ENCODE measurements at places on chromosomes 7 and 10.

DNA sequence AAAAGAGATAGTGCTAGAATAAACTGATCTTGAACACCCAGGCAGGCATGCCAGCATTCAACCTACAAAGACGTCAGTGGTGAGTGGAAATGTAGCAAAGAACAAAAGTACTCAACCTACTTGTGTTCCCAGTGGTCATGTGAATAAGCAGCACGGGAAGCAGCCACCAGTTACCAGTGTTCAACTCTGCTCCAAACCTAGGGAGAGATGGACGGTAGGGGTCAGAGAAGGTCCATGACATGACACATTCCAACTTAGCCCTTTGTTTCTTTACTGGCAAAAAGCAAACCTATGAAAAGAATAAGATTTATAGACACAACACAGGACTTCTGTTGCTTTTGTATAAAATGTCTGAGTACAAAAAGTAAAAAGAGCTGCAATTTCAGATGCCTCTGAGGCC lies 511.4 kb downstream of the XPNPEP1 start:
- peak; percentile 13 for DNase-seq

DNA sequence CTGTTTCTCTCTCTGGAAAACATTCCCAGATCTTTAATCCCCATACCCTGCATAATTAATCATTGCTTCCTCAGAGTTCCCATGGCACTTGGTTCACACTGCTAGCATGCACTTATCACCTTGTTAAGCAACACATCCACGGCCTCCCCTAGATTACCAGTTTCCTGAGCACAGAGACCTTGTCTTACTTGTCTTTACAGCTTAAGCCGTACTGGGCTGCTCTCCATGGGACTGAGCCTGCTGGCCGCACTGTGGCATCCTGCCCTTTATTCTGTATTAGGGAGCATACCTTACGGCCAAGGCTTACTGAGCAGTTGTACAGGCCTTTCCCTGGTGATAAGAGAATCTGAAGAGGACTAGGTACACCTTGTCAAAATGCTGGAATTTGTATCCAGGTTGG lies 190.2 kb downstream of the REEP3 start:
- no peak for DNase-seq

DNA sequence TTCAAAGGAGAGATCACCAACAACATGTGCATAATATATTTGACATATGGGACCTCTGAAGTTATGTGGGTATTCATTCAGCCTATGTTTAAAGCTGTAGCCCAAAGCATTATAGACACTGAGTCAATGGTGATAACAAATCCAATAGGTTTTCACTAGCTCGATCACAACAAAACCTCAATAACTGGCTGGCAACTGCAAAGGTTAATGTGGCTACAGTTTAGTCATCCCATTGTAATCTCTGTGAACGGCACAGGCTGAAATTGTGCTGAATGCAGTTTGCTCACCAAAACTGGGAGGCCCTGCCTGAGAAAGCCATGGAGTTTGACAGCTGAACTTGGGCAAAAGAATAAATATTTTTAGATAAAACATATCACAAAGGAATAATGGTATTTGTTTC lies 152.4 kb upstream of the ADO start:
- no peak for DNase-seq

DNA sequence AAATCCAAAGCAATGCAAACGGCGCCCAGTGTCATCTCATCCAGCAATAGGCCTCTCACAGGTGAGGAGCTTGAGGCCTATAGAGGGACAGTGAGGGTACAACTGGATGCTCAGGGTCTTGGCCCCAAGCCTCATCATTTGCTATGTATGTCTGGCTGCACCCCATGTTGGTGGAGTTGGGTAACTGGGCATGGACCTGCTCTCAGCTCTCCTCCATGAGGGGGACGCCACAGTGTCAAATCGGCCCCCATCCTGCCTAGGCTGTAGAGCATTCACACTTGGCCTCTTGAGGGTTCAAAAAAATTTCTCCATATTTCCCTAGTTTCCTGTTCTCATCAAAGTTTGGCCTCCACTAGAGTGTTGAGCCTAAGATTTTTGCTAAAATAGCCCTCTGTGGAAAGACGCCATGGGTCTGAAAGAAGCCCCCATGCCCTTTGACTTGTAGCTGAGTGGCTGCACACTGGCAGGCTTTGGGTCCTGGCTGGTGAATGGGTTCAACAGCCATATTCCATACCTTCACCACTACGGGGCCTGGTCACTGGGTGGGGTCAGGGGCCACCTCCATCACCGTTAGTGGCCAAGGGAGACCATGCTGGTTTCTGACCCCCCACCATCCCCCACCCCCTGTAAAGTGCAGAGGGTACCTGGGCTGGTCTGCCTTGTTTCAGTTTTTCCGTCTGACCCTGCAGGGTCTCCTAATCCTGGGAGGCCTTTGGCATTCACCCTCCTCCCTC lies 132.3 kb upstream of the TBX20 start:
- no peak for DNase-seq

- DNase-seq = no peak
These were observed 44.1 kb downstream of the GLI3 start for GRCh38 chr7:42192851-42193461.

- no peak for DNase-seq
These were observed 103.5 kb upstream of the CCDC6 start for GRCh38 chr10:60009710-60010383.

DNA sequence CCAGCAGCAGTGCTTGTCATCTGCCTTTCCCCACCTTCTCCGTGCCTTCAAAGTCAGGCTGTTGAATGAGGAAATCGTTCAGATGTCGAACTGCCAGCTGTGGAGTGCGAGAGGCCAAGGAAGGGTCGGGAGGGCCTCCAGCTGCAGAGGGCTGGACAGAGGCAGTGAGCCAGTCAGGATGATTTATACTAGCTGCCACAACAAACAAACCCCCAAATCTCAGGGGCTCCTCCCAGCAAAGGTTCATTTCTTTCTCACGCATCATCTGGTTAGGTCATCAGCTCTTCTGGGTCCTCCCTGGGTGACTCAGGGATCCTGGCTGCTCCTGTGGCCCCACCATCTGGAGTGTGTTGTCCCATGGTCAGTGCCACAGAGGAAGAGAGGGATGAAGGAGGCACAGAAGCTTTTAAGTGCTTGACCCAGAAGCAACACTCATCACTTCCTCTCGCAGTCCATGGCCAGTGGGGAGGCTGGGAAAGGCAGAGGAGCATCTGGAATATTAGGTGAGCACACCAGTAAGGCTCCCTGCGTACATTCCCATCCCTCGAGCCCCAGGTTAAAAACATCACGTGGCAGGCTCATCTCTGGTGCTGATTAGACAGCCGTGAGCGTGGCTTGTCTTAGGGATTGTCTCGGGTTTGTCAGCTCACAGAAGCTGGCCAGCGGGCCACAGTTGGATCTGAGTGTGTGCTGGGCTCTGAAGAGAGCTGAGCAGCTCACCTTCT lies 140.7 kb downstream of the RGS10 start:
- no peak for DNase-seq

- DNase-seq = no peak
These were observed 22.2 kb upstream of the CHST12 start for GRCh38 chr7:2381227-2381626.

DNA sequence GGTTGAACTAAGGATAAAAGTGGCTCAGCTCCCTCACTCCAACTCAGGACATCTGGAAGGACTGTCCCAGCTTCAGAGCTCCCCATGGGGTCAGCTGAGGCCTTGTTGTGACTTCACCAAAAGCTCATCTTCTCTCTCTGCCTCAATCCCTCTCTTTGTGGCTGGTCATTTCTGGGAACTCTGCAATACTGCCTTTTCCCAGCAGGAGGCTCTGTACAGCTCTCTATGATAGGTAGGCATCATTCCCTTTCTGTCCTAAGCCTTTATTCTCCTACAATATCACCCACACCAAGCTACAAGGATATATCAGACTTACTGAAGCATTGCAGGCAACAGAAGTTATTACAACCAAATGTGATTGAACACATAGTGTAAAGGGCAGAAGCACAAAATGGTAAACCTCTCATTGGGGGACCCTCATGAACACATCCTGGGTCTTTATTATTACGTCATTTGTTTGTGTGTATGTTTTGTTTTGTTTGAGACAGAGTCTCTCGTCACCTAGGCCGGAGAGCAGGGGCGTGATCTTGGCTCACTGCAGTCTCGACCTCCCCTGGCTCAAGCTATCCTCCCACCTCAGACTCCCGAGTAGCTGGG lies 36.7 kb upstream of the PRPS1L1 start:
- no peak for DNase-seq

DNA sequence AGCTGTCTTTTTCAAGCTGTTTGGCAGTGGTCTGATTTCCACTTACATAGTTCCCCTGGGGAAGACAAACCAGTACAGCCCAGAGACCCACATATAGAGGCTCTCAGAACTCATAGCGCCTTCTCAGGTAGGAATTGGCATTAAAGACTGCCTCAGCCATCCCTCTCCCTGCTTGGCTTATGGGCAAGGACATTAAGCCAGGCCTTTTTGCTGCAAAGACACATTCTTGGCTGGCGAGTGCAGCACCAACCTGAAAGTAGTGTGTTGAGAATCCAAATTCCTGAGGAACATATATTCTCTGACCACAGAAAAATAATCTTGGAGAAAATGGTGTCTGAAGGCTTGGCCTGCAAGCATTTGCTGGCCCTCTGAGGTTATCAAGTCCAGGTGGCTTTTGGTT lies 39.2 kb upstream of the HPS1 start:
- no peak for DNase-seq

- DNase-seq = no peak
These were observed 1.9 kb upstream of the FRAT2 start for GRCh38 chr10:97336446-97336845.

DNA sequence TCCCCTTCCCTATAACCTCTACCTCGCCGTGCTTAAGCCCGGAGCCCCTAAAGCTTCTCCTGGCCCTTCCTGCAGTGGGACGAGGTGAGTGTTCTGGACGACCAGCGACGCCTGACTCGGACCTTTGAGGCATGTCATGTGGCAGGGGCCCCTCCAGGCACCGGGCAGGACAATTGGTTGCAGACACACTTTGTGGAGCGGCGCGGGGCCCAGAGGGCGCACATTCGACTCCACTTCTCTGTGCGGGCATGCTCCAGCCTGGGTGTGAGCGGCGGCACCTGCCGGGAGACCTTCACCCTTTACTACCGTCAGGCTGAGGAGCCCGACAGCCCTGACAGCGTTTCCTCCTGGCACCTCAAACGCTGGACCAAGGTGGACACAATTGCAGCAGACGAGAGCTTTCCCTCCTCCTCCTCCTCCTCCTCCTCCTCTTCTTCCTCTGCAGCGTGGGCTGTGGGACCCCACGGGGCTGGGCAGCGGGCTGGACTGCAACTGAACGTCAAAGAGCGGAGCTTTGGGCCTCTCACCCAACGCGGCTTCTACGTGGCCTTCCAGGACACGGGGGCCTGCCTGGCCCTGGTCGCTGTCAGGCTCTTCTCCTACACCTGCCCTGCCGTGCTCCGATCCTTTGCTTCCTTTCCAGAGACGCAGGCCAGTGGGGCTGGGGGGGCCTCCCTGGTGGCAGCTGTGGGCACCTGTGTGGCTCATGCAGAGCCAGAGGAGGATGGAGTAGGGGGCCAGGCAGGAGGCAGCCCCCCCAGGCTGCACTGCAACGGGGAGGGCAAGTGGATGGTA lies 9.2 kb downstream of the EPHB6 start:
- no peak for DNase-seq

Measured in renal cortex interstitium (tissue), 15 donors.